ENCODE measurements at places on chromosomes 5 and 9. TPM values are rescaled to one million over a fixed set of nuclear protein-coding genes. Genes with fewer than 3 reads are reported as not detected.

GRCh38 chr9:123640792-123641222, 284.8 kb downstream of the CRB2 start:
- no peaks in the 10 kb centered on the region for H3K4me1 ChIP-seq
- DNase-seq = no peak
- no peaks in the 10 kb centered on the region for H3K27me3 ChIP-seq

- H3K4me1 ChIP-seq = peaks cover 19% of the 10 kb centered on the region
- peak; percentile 65 for DNase-seq
- no peaks in the 10 kb centered on the region for H3K27me3 ChIP-seq
- H3K27ac ChIP-seq = peak overlapping the region; percentile 15
- no peaks in the 10 kb centered on the region for H3K36me3 ChIP-seq
Measured at GRCh38 chr9:75993434-75993833, 103.0 kb downstream of the PCSK5 start.

DNA sequence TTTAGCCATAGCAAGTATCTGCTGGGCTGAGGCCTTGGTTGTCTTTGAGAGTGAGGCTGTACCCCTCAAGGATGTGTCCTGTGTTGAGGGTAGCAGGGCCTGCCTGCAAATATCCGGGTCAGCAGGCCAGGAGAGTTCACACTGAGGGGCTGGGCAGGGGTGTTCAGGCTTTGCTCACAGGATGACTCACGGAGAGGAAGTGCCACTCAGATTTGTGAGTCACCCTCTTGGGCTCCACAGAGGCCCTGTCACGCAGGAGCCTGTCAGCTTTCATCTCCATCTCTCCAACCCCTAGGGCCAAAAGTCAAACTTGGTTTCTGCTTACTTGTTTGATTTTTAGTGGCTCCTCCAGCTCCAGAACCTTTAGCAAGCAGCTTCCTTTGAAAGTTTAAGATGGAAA, 211.5 kb downstream of the SEC61B start:
- H3K4me3 ChIP-seq = no peak overlapping the region
- H3K27me3 ChIP-seq = no peaks in the 10 kb centered on the region
- DNase-seq = peak; percentile 82
- no peaks in the 10 kb centered on the region for H3K36me3 ChIP-seq
- H3K27ac ChIP-seq = peak overlapping the region; percentile 51

DNA sequence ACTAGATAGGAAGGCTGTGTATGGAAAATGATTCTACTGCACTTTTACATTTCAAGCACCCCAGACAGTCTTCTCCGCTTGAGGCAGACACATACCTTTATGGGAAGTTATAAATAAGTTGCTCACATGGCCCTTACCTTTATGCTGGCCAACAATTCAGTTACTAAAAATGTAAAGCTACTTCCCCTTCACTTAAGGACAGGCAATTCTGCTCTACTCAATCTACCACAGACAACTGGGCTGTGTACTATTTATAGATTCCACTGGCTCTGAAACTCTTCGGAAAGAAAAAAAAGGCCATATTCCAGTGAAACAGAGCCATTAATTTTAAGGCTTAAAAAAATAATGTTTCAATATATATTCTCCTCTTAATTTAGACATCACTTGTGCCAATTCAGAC, 59.4 kb downstream of the ELAVL2 start:
- no peak overlapping the region for H3K4me3 ChIP-seq
- no peaks in the 10 kb centered on the region for H3K36me3 ChIP-seq
- no peak overlapping the region for H3K27ac ChIP-seq
- DNase-seq = no peak
- H3K27me3 ChIP-seq = no peaks in the 10 kb centered on the region

GRCh38 chr9:123376218-123377071, 20.4 kb downstream of the CRB2 start:
- H3K4me1 ChIP-seq = peaks cover 13% of the 10 kb centered on the region
- peaks cover 25% of the 10 kb centered on the region for H3K27me3 ChIP-seq
- H3K36me3 ChIP-seq = no peaks in the 10 kb centered on the region
- DNase-seq = no peak
- no peak overlapping the region for H3K4me3 ChIP-seq

- no peak overlapping the region for H3K4me3 ChIP-seq
- H3K27me3 ChIP-seq = no peaks in the 10 kb centered on the region
- H3K27ac ChIP-seq = no peak overlapping the region
Measured at GRCh38 chr9:99335280-99335679, 113.2 kb downstream of the SEC61B start.

DNA sequence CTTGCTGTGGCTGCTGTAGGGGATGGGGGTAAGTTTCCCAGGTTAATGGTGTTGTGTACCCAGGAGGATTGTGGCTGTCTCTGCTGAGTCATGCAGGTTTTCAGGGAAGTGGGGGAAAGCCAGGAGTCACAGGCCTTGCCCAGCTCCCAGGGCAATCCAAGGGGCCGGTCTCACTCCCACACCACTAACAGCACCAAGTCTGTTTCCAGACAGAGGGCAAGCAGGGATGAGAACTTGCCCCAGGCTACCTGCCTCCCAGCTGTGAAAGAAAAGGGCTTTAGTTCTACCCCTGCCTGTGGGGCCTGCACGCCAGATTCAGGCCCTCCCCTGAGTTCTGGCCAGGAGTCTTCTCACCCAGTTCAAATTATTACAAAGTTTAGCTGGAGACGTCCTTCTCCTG, 579.8 kb upstream of the ST8SIA4 start:
- H3K4me1 ChIP-seq = no peaks in the 10 kb centered on the region
- no peaks in the 10 kb centered on the region for H3K27me3 ChIP-seq
- H3K36me3 ChIP-seq = no peaks in the 10 kb centered on the region
- H3K27ac ChIP-seq = no peak overlapping the region

- peaks cover 5% of the 10 kb centered on the region for H3K4me1 ChIP-seq
- no peak overlapping the region for H3K4me3 ChIP-seq
- no peaks in the 10 kb centered on the region for H3K27me3 ChIP-seq
- H3K27ac ChIP-seq = no peak overlapping the region
Measured at GRCh38 chr5:14850419-14851049, 21.0 kb downstream of the ANKH start.

- H3K4me1 ChIP-seq = peaks cover 3% of the 10 kb centered on the region
- no peak overlapping the region for H3K27ac ChIP-seq
- H3K4me3 ChIP-seq = no peak overlapping the region
- no peak for DNase-seq
Measured at GRCh38 chr9:79945495-79945894, 373.7 kb downstream of the TLE4 start.

SLC31A1 gene
- 39.1 TPM for total RNA-seq

PCDHB3 gene
- 3.6 TPM for total RNA-seq

RNF44 gene
- 47.8 TPM for total RNA-seq

HSPB3 gene
- not detected for total RNA-seq
